Stimulated activated CD8-positive, alpha-beta memory T cell treated with anti-CD3 and anti-CD28 coated beads, Interleukin-7, amount 100 ng/mL, for 48 hours (primary cell): ENCODE measurements at places on chromosomes 2 and 18.

GRCh38 chr2:189516546-189516945 lies 64.0 kb downstream of the SLC40A1 start:
- no peak for DNase-seq

DNA sequence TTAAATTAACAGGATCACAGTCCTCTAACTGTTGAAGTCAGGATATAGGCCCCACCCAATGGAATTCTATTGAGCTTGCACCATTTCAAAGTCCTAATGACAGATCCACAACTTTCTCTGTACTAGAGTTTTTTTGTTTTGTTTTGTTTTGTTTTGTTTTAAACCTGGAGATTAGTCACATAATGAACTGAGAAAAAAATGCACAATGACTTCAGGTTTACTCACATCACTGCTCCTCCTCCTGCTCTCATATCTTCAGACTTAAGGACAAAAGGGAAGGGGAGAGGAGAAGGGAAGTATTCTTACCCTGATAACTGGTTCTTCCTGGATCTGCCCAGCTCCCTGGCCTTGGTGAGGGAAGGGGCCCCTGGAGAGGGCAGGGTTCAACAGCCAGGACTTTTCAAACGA lies 208.2 kb upstream of the EPHA4 start:
- no peak for DNase-seq

DNA sequence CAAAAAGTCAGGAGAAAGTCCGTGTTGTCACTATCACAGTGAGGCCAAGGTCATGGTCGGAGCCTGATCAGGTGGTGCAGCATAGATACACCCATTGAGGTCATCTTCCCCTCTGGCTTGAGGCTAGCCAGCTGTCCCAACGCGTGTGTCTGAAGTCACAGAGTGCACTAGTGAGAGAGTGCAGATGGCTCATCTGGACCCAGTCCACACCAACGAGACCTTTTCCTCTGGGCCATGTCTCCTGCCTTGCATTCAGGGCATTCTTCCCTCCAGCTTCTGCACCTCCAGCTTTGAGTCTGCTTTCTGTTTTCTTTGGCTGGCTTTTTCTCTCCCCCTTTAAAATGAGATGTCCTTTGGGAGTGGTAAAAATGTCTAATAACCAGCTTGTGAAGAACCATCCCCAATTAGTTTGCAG lies 146.9 kb downstream of the TDRD15 start:
- no peak for DNase-seq

- no peak for DNase-seq
Measured at GRCh38 chr2:11254100-11254536, 90.3 kb downstream of the ROCK2 start.

GRCh38 chr18:36912887-36913286 lies 84.0 kb downstream of the KIAA1328 start:
- no peak for DNase-seq

DNA sequence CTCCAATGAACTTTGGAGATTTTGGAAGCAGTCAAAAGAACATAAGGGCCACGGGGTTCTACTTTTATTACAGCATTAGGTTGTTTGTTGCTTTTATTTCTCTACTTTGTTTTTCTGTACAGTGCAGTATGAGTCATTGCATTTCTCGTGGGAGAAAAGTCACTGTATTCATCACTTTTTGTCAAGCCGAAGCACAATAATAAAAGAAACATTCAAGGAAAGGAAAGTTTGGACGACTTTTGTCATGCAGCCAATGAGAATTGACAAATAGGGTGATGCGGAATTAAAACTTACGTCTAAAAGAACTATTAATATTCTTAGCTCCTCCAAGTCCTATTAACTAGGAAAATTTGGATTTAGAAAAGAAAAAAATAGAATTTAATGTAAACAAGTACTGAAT lies 209.9 kb downstream of the TMEM182 start:
- DNase-seq = no peak

- DNase-seq = no peak
Measured at GRCh38 chr2:214839464-214839863, 30.0 kb upstream of the BARD1 start.

- DNase-seq = no peak
Measured at GRCh38 chr18:67692811-67693210, 176.3 kb upstream of the DSEL start.

DNA sequence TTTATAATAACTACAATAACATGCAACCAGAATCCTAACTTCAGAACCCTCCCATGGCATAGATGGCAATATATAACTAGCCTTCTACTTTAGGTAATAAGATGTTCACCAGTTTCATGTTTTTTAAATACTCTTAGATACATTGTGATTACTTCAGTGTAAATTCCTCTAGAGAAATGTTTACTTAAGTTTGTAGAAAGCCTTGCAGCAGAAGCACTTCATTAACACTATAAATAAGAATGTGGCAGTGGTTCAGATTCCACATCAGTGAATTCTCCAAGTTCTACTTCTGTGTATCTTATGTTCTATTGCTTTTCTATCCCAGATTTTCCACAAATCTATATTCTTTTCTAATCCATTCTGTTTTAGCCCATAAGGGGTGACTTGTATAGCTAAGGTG lies 1.2 kb upstream of the RAD51AP2 start:
- DNase-seq = no peak

- DNase-seq = no peak
Measured at GRCh38 chr18:28650860-28651259, 473.9 kb upstream of the CDH2 start.

GRCh38 chr2:68303033-68303901 lies 16.5 kb downstream of the CNRIP1 start:
- no peak for DNase-seq

DNA sequence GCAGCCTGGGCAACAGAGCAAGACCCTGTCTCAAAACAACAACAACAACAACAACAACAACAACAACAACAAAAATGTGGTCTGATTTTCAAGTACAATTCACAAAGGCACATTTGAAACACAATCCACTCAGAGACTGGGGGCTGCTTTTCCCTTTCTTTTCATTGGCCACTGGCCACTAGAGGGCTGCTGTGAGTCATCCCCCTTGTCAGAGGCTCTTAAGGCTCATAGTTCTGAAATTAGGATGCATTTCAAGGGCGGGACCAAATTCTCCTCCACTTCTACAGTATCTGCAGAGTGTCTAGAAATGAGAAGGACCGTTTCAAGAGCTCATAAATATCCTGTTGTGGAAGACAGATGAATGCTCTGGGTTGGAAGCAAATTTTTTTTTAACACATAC lies 285.4 kb downstream of the NRXN1 start:
- DNase-seq = peak; percentile 0

GRCh38 chr18:50454387-50454988 lies 79.6 kb downstream of the SKA1 start:
- no peak for DNase-seq

GRCh38 chr2:238988752-238989151 lies 140.9 kb downstream of the TWIST2 start:
- DNase-seq = no peak

DNA sequence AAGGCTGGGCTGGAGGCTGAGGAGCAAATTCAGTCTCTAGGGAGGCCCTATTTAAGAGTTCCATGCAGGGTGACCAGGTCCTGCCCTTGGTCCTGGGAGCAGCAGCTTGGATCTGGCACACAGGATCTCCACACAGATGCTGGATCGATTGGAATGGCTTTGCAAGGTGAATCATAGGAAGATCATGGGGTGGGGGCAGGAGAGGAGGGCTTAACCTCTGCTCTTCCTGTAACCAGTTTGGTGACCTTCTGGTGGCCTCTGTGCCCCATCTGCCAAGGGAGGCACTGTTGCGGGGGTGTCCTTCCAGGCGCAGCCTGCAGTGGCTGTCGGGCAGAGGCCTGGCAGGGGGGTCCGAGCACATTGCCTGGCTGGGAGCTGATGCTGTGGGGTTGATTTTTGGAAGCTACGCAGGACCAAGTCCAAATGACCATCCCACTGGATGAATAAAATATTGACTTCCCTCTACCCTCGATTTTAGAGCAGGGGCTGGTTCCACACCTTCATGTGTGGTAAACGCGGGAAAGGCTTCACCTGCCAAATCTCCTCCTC lies 79.7 kb downstream of the EDAR start:
- DNase-seq = no peak

- no peak for DNase-seq
Measured at GRCh38 chr2:75538521-75539490, 21.9 kb downstream of the EVA1A start.

GRCh38 chr2:222844323-222844722 lies 16.5 kb upstream of the ACSL3 start:
- no peak for DNase-seq

DNA sequence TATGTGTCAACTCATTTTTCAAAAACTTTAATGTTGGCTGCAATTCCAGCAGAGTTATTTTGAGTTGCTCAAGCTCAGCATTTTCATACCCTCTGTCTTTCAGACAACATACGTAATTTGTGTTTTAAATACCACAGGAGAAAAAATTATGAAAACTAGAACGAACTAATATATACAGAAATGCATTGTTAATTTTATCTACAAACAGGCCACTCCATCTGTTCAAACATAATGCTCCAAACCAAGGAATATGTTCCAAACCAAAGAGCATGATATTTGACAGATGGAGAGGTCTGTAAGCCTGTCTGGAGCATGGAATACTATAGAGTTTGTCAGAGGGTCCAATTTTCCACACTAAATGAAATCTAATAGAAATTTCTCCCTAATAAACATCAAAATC lies 536.2 kb upstream of the FSIP2 start:
- no peak for DNase-seq

DNA sequence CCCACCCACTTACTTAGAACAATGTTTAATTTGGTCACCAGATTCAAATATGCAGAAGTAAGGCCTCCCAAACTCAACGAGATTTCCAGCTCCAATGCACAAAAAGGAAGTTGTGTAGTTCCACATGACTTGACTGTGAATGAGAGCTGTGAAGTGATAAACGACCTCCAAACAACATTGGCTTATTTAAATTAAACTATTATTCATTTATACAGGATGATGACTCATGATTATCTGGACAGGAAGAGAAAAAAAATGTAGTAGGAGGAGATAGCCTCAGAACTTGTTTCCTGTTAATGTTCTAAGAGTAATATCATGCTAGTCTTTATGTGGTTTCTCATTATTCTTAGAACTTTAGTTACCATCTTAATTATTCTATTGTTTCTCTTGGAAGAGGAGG lies 237.3 kb downstream of the C1D start:
- no peak for DNase-seq

DNA sequence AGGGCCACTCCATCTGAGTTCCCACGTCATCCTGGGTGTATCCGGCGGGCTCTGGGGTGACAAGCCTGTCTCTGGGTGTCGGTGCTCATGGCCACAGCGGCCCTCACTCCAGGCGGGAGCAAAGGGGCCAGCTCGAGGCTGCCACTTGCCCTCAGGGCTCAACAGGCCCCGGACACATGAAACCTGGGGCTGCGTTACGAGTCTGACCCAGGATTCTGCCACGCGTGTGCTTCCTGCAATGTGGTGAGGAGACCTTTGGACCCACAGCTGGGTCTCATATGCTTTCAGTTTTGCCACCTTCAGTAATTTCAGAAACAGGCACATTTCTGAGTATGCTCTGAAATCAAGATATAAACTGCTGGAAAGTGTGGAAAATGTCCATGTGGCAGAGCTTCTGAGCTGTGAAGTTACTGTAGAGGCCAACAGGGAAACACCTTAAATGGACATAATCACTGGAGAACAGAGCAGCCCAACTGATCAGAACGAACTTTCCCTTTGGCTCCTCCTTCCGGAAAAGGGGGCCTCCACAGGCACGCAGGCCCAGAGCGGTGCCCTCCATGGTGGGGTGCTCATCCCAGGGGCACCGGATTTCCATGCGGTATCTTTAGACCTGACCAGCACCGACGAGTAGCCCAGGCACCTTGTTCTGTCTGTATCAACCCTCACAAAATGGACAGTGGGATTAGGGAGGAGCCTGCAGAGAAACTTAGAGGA lies 14.1 kb downstream of the PER2 start:
- DNase-seq = no peak
